Hippocampal formation (tissue), 2 donors: ENCODE measurements at places on chromosomes 1 and 21.

GRCh38 chr1:86035101-86035500, 121.5 kb downstream of the COL24A1 start:
- DNase-seq: no peak

DNA sequence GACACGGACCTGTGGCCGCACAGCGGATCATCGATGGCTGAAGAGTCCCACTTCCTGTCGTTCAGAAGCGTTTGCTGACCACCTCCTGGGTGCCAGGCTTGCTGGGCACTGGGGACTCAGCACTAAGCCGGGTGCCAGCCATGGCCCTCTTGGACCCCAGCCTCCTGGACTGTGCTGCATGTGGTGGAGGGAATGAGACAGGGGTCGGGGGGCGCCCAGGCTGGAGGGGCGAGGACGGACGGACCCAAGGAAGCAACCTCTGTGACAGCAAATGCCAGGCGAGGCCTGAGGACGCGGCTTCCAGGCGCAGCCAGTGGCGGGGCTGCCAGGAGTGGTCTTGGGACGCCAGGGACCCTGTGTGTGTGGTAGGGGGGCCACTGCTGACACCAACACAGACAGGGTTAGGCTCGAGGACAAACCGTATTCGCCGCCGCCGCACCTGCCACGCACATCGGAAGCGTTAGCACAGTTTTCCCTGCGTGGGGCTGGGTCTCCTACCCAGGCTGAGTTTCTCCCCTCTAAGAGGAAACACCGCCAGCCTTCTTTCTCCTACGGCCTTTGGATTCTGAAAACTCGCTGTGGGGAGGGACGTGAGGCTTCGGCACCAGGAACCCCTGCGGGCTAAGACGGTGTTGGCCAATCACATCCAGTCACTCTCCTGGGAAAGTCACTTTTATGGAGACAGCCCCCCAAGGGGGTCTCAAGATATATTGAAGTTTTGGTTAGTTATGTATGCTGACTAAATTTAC, 3.1 kb upstream of the MXRA8 start:
- no peak for DNase-seq

DNA sequence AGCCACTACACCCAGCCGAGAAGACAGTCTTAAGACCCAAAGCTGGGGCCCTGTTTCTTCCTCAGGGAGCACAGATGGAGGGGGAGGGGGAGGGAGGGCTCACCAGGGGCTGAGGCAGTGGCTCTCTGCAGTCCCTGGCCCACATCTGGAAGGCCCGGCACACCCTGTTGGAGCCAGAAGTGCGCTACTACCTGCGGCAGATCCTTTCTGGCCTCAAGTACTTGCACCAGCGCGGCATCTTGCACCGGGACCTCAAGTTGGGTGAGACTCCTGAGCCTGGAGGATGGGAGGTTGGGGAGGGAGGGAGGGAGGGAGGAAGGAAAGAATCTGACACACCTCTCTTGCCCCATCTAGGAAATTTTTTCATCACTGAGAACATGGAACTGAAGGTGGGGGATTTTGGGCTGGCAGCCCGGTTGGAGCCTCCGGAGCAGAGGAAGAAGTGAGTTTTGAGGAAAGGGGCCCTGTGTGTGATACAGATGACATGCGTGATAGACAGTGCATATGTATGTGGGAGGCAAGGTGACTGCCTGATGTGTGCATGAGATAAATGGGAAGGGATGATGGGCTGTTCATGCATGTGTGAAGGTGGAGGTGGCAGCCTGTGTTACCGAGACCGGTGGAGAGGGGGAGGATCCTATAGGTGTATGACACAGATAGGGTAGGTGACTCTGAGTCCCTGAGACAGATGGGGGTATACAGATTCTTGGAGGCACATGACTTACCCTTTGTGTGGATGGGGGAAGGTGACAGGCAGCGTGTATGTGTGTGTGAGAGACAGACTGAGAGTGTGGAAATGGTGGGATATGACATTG, 1.5 kb downstream of the PLK3 start:
- DNase-seq: no peak

DNA sequence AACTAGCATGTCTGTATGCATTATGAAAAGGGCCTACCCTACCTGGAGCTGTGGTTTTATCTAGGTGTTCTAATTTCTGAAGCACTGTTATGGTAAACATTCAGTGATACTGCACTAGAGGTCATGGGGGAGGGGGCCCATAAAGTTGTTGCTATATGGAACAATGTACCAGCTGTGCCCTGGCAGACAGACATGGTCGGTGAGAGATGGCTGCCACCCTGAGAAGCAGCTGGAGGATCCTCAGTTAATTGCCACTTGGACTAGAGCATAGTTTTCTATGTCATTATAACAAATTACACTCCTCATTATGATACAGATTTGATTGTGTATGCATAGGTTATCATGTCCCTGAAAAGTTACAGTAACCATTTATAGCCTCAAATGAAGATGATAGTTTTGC, 45.4 kb downstream of the ILDR2 start:
- no peak for DNase-seq

DNA sequence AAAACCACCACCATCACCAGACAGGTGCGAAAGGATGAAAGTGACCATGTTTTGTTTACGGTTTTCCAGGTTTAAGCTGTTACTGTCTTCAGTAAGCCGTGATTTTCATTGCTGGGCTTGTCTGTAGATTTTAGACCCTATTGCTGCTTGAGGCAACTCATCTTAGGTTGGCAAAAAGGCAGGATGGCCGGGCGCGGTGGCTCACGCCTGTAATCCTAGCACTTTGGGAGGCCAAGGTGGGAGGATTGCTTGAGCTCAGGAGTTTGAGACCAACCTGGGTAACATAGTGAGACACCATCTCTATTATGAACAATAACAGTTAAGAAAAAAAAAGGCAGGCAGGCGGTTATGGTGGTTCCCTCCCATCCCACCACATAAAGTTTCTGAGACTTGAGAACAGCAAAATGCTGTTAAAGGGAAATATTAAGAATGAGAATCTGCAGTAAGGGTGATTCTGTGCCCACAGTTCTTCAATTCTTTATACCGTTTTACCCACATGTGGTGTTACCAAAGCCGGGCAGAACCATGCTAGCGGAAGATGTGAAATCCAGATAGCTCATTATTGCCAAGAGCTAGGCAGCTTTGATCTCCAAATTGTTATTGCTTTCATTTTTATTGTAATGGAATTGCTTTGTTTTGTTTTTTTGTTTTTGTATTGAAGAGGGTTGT, 34.5 kb upstream of the TDRD10 start:
- no peak for DNase-seq
